NCI-H510A treated with DMSO at 0.1 percent for 48 hours (cell line): ENCODE measurements at places on chromosomes 2 and 18.

- DNase-seq, result no peak
Measured at GRCh38 chr2:62662554-62662953, 43.0 kb upstream of the EHBP1 start.

DNA sequence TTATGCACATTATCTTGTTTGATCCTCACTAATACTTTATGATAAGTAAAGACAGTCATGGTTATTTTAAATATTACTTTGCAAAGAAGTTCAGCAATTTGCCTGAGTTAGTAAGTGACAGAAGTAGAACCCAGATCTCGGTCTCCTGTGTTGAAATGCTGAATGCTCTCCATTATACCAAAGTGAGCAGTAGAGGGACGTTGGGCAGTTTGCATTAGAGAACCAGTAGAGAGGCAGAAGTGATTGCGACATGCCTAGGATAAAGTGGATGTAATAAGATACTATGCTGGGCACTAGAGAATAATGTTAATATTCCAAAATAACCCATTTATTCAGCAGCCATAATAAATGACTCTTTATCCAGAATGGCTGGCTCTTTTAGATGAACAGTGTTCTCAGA, 201.0 kb downstream of the PMAIP1 start:
- DNase-seq, result peak; percentile 4

GRCh38 chr2:191228861-191229260, 16.3 kb upstream of the MYO1B start:
- DNase-seq, result no peak

GRCh38 chr18:32961538-32961937, 188.7 kb upstream of the KLHL14 start:
- no peak for DNase-seq

- DNase-seq, result no peak
Measured at GRCh38 chr18:23669202-23669766, 6.6 kb upstream of the ANKRD29 start.

DNA sequence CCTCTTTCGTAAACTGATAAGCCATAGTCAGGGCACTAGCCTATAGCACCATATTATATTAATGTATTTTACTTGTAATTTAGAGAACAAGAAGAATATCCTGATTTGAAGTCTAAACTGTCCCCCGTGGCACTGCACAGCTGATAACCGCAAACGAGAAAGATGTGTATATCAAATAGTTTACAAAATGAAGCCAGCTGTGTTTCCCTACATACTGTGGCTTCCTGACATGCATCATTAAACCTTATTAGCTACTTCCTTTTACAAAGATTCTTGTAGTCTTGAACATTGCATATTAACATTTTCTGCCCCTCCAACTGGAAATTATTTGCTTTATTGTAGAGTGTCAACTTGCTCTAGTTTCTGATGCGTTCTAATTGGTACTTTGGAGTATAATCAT, 153.5 kb upstream of the NFATC1 start:
- peak; percentile 51 for DNase-seq

- DNase-seq, result no peak
Measured at GRCh38 chr2:149719695-149720094, 132.1 kb upstream of the MMADHC start.

GRCh38 chr2:176562359-176563078, 293.3 kb downstream of the MTX2 start:
- no peak for DNase-seq

- peak; percentile 15 for DNase-seq
Measured at GRCh38 chr2:207163053-207163755, 2.5 kb downstream of the KLF7 start.

- no peak for DNase-seq
Measured at GRCh38 chr2:18926631-18927524, 337.5 kb upstream of the NT5C1B start.

DNA sequence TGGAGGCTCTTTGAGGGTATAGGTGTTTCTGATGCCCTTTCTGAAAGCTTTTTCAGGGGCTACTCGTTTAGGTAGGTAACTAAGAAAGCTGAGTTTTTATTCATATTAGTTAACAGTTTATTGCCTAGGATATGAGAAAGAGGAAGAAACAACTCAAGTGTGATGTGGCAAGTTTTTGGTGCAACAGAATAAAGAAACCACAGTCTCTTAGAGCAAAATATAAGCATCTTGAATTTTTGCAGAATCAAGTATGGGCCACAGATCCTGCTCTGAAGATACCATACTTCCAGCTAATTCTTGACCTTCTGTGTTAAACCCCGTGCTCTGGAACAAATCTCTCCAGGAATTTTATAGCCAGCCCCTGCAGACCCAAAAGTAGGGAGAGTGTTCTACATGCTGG, 147.7 kb upstream of the SLC1A4 start:
- no peak for DNase-seq

GRCh38 chr2:160463245-160463644, 30.4 kb downstream of the RBMS1 start:
- DNase-seq, result no peak

GRCh38 chr18:54086046-54086802, 138.2 kb downstream of the MBD2 start:
- DNase-seq, result no peak

- DNase-seq, result peak; percentile 67
Measured at GRCh38 chr2:128754246-128754724, 435.6 kb upstream of the HS6ST1 start.

DNA sequence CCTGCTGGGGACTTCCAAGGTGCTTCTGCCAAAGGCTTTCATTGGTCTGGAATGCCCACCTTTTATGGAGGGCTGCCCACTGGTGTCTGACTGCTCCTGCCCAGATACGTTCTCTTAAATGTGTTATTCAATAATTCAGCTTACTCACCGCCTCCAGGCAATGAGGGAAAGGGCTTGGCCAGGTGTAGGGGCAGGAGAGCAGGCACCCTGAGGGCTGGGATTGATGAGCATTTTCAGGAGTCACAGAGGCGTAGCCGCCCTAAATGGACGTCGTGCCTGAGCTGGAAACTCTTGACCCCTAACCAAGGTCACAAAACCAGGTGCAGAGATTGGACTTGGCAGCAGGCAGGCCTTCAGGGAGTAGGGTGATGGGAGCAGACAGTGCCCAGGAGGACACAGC, 26.8 kb downstream of the MAL start:
- no peak for DNase-seq

DNA sequence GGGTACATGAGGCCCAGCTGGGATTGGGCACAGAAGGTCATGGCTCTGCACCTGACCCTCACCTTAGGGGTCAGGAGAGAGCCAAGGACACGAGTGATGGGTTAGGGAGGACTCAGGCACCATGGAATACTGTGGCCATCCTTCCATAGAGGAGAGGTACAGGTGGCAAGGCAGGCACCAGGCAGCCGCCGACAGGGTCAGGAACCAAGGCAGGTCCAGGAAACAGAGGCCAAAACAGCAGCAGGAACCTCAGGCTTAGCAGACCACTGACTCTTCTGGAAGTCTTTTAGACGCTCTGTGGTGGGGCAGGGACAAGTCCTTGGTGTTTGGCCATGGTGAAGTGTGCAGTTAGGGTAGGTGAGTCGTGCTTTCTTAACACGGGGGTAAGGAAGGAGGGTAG, 128.0 kb downstream of the NEDD4L start:
- no peak for DNase-seq

DNA sequence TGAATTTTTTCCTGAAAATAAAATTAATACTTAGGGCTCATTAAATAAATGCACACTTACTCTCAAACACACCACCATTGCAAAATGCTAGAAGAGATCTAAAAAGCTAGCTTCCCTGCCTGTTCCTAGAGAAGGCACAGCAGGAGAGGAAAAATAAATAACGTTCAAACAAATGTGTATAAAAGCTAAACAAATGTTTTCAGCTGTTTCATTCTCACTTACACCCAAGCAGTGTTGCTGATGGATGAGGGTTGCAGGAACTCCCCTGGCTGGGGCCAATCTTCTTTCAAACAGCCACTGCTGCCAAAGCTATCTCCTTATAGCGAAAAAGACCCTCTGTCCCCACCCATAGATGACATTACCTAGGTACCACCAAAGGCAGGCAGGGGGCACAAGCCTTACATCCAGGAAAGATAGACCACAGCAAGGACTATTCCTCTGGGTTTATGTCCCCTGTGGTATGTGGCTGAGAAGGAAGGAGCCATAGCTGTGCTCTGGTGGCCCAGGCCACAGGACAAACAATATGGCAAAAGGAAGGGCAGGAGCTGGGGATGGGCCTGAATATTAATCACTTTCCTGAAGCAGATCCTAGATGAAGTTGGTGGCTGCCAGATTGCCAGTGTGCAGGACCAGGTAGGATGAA, 214.6 kb downstream of the TTC32 start:
- DNase-seq, result no peak

- DNase-seq, result peak; percentile 68
Measured at GRCh38 chr18:58862356-58862755, 2.3 kb upstream of the ZNF532 start.

GRCh38 chr18:24552218-24552617, 91.8 kb downstream of the HRH4 start:
- no peak for DNase-seq

DNA sequence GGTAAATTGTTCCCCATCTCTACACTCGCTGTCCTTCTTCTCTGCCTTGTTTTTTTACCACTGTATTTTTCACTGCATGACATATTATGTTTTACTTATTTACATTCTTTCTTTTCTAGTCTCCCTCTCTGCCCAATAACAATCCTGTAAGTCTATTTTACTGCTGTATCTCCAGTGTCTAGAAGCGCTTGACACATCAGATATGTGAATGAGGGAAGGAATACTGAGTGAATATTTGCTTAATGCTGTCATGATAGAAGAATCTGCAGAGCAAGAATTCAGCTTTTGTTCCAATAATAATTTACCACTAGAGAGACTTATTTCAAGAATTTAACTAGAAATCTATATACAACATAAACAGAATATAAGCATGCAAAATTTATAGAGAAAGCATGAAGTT, 99.5 kb downstream of the GALNT13 start:
- no peak for DNase-seq

- no peak for DNase-seq
Measured at GRCh38 chr2:3223080-3223923, 154.3 kb downstream of the EIPR1 start.

- DNase-seq, result no peak
Measured at GRCh38 chr2:119315241-119315925, 51.3 kb downstream of the C2orf76 start.

DNA sequence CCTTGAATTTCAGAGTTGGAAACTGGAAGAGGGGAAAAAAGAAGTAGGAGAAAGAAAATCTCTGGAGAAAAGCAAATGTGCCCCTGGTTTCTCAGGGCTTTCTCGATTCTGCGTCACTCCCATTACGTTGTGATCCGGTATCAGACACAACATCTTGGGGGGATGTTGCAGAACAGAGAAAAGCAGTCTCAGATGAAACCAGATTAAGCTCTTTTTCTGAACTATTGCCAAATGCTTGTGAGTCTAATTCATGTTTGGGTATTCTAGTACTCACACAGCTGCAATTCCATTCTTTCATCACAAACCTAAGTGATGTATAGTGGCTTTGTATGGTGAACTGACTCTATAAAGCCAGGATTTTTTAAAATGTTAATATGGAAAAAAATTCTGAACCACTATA, 233.2 kb downstream of the TCF4 start:
- no peak for DNase-seq

GRCh38 chr2:168475636-168476035, 19.6 kb downstream of the CERS6 start:
- no peak for DNase-seq

DNA sequence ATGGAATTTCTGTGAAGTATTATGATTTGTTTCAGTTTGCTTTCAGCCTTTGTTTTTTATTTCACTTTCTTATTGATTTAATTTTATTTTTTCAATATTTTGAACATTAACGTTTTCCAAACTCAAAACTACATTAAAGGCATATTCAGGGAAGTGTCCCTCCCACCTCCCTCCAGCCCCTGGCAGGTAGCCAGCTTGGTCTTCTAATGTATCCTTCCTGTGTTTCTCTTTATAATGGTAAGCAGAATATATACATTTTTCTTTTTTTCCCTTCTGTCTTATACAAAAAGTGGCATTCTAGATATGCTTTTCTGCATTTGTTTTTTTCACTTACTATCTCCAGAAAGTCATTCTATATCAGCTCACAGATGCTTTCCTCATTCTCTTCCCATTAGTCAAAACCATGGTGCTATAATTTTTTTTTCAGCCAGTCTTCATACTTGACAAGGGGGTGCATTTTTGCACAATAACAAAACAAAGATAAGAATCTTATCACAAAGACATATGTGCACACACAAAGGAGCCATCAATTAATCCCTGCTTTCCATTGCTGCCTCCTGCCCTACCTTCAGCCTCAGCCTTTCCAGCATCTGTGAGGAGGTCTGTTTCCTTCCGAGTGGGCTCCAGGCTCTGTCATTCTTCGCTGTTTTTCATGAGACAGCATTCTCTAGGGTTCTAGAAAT, 33.7 kb upstream of the TMEM177 start:
- DNase-seq, result no peak

DNA sequence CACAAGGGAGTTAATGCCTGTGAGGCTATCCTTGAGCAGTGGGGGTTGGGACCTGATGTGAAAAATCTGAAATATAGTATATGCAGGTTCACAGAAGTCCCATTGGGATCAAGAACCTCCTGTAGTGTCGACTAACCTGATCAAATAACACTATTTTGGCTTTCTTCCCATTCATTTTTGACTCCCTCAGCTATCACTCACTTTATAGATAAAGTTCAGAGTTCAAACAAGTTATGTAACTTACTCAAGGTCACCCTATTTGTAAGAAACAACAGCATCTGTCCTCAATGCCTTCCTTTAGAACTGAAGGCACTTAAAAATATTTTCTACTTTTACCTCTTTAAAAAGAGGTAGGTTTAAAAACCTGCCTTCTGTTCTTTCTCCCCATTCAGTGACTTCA, 341.6 kb downstream of the DPP10 start:
- no peak for DNase-seq

DNA sequence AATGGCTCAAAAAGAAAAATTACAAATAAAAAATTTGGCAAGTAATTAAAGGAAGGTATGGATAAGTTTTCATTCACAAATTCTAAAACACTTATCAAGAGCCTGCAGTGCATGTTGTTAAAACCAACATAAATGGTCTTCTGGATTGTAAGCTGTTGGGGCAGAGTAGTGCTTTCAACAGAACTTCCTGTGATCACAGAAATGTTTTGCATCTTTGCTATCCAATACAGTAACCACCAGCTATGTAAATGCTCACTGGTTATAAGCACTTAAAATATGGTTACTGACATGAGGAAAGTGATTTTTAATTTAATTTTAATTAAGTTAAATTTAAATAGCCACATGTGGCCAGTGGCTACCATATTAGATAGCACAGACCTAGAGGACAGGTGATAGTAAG, 133.1 kb downstream of the NBAS start:
- no peak for DNase-seq

- DNase-seq, result no peak
Measured at GRCh38 chr2:205781244-205781931, 99.1 kb downstream of the NRP2 start.

DNA sequence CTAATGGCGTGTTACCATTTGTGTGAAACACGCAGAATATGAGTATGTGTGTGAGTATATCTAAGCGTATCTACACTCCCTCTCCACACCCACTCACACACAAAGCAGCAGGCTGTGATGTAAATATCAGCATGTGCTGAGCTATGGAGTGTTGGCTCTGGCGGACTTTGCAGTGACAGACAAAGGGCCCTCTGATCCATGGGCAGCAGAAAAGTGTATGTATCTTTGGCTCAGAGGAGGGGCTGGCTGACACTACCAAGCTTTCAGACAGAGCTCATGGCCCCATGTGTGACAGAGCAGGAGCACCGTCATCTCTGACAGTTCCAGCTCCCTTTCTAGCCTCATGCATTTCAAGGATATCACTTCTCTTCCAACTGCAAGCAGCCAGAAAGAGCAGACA, 57.2 kb upstream of the ASB18 start:
- no peak for DNase-seq

GRCh38 chr2:100038011-100038410, 104.4 kb downstream of the AFF3 start:
- DNase-seq, result no peak
